ENCODE measurements at places on chromosomes 3 and 15.

DNA sequence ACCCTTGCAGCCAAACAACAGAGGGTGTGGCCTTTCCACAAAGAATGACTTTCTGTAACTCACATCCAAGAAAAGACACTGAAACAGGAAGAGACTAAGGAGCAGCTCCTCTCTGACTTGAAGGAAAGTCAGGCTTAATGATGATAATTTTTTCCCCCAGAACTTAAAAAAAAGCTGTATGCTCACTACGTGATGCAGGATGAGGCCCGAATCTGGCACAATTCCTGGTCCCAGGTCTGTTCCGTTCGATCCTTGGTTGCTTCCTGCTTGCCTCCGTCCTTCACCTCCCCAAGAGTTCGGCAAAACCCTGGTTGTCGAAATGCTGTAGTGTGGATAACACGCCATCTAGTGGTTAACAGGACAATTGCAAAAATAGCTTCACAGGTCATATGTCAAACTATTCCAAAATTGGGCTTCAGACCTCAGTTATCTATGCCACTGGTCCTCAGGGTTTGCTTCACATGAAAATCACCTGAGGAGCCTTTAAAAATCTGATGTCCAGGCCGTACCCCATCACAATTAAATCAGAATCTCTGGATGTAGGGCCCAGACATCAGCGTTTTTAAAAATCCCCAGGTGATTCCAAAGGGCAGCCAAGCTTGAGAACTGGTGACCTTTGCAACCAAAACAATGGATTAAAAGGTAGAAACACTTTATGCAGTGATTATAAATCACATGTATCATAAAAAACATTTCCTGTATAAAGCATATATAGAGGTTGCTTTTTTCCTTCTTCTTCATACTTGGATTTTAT is 28.1 kb upstream of the SYNM start:
- DNase-seq: peak; percentile 69

- DNase-seq: no peak
These were observed 22.6 kb downstream of the FAH start for GRCh38 chr15:80175436-80175835.

GRCh38 chr3:15728766-15729165 is 69.0 kb downstream of the ANKRD28 start:
- DNase-seq: no peak

- no peak for DNase-seq
These were observed 91.5 kb downstream of the CSNK1G1 start for GRCh38 chr15:64264502-64264901.

DNA sequence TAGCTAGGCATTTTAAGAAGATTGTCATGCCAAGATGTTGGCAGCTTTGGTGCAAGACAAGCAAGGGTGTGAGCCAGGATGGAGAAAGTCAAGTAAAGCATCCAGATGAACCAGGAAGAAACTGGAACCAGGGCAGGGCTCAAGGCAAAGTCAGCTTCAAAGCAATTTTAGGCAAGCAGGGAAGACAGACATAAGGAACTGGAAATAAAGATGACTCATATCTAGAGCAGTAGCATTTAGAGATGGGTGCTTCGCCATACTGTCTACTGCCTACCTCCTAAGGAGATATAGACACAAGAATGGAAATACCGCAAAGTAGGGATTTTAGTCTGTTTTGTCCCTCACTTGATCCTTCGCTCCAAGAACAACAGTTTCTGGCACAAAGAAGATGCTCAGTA is 59.9 kb downstream of the RYR3 start:
- DNase-seq: no peak

- no peak for DNase-seq
These were observed 10.7 kb upstream of the OCA2 start for GRCh38 chr15:28109626-28110455.

DNA sequence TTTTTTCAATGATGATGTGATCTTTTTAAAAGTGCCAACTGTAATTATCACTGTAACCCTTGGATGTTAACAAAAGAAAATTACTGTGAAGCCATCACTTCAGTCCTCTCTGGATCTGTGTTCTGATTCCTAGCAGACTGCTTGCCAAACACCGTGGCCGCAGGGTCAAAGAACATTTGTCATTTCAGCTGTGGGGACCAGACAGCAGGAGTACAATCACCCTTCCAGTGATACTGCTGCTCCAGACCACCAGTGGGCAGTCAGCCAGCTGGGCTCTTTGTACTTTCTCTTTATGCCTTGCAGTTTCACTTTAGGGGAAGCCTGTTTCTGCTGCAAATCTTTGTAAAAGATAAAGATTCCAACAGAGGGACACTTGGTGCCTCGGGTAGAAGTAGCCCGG is 770.0 kb downstream of the GRM7 start:
- DNase-seq: no peak

- DNase-seq: no peak
These were observed 379.0 kb upstream of the SGO1 start for GRCh38 chr3:20564966-20565365.

GRCh38 chr15:52162260-52162659 is 28.9 kb downstream of the GNB5 start:
- no peak for DNase-seq

DNA sequence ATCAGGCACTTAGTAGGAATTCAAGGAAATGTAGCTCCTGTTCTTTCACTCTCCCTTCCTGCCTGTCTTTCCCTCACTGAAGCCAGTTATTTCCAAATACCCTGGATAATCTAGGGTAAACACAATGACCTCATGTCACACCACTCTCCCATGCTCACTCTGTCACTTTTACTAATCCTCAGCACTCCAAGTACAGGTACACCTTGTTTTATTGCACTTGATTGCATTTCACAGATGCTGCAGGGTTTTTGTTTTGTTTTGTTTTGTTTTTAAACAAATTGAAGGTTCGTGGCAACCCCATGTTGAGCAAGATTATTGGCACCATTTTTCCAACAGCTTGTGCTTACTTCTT is 40.8 kb downstream of the PPM1L start:
- peak; percentile 63 for DNase-seq
